ENCODE measurements at places on chromosomes 2 and 18. TPM values are rescaled to one million over a fixed set of nuclear protein-coding genes. Genes with fewer than 3 reads are reported as not detected.

- no peak for DNase-seq
Measured at GRCh38 chr2:19568809-19569208, 210.4 kb upstream of the OSR1 start.

DNA sequence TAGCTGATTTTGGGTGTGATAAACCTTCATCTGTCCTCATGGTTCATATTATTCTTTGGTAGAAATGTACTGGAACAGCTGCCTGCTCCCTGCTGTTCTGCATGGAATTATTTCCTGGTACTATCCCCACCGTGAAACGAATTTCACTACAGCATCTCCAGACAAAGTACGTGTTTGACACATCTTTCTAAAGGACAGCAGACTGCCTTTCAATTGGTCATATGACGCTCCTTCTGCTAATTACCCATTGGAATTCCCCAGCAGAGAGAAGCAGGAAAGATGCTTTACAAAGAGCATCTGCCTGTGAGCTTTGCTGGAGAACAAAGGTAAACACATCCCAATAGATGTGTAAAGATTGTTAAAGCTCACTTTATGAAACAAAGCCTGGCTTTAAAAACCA is 4.4 kb upstream of the RFX8 start:
- no peak for DNase-seq

- no peak for DNase-seq
Measured at GRCh38 chr2:181264001-181264400, 193.2 kb upstream of the ITGA4 start.

NEU2 gene
- polyA plus RNA-seq = not detected

CTAGE1 gene
- polyA plus RNA-seq = not detected

LAMA1 gene
- polyA plus RNA-seq = not detected

Measured in naive thymus-derived CD4-positive, alpha-beta T cell (primary cell).